ENCODE measurements at places on chromosomes 3 and 15. TPM values are rescaled to one million over a fixed set of nuclear protein-coding genes. Genes with fewer than 3 reads are reported as not detected.
A peak's percentile ranks its signal among the peaks of the same experiment; 100 is the strongest.

- DNase-seq = no peak
- no peak overlapping the region for H3K27ac ChIP-seq
- H3K4me1 ChIP-seq = no peaks in the 10 kb centered on the region
Observed at GRCh38 chr3:148546959-148547358, 150.7 kb upstream of the AGTR1 start.

- H3K36me3 ChIP-seq = no peaks in the 10 kb centered on the region
- H3K27me3 ChIP-seq = no peaks in the 10 kb centered on the region
- no peak overlapping the region for H3K27ac ChIP-seq
- H3K4me3 ChIP-seq = no peak overlapping the region
Observed at GRCh38 chr3:88248658-88249057, 98.9 kb downstream of the C3orf38 start.

- H3K4me3 ChIP-seq = no peak overlapping the region
- DNase-seq = no peak
- no peak overlapping the region for H3K27ac ChIP-seq
- H3K4me1 ChIP-seq = no peaks in the 10 kb centered on the region
Observed at GRCh38 chr3:9311228-9311627, 51.6 kb upstream of the THUMPD3 start.

GRCh38 chr3:40923143-40923542, 276.2 kb upstream of the CTNNB1 start:
- H3K4me3 ChIP-seq = no peak overlapping the region
- no peaks in the 10 kb centered on the region for H3K36me3 ChIP-seq
- no peaks in the 10 kb centered on the region for H3K4me1 ChIP-seq
- H3K27ac ChIP-seq = no peak overlapping the region

The MOBP gene
- not detected for total RNA-seq

DNA sequence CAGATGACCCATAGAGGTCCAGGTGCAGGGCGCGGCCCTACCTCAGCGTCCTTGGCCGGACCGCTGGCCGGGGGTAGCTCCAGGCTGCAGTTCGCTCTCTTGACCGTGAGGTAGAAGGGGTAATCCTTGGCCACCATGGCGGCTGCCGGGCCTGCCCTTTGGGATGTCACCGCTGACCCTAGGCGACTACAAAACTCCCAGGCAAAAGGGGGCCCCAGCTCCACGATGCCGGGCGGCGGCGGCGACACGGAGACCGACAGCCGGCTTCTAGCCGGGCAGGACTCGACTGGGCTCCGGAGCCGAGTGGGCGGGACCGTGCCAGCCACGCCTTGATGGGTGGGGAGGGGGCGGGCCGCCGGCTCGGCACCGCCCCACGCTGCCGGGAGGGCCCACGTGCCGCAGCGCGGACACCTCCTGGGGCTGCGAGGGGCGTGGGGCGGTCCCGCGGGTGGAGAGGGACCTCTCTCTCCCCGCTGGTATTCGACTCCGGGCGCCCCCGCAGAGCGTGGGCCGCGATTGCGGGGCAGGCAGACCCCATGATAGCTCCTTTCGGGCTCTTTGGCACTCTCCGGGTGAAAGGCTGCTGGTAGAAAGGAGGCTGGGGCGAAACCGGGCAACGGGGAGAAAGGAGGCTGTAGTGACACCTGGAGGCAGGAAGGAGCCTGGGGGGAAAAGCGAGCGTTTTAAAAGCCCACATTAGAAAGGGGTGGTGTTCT, at the start of gene ARHGEF3:
ARHGEF3 (minus strand) TSS at position 288 of the 716 bp plus-strand sequence; CDS start at position 137, 151 bp downstream.
- peak; percentile 89 for DNase-seq
- no peaks in the 10 kb centered on the region for H3K27me3 ChIP-seq
- H3K4me3 ChIP-seq = peak within 1 kb of the TSS; percentile 83
- H3K4me1 ChIP-seq = peaks cover 28% of the 10 kb centered on the region
- peak within 1 kb of the TSS; percentile 84 for H3K27ac ChIP-seq
- peaks cover 34% of the 10 kb centered on the region for H3K36me3 ChIP-seq

GRCh38 chr15:96274698-96275097, 55.8 kb upstream of the NR2F2 start:
- no peaks in the 10 kb centered on the region for H3K36me3 ChIP-seq
- no peak for DNase-seq
- no peaks in the 10 kb centered on the region for H3K4me1 ChIP-seq

The STRA6 gene
- total RNA-seq = not detected

The LMAN1L gene
- 0.47 TPM for total RNA-seq

DNA sequence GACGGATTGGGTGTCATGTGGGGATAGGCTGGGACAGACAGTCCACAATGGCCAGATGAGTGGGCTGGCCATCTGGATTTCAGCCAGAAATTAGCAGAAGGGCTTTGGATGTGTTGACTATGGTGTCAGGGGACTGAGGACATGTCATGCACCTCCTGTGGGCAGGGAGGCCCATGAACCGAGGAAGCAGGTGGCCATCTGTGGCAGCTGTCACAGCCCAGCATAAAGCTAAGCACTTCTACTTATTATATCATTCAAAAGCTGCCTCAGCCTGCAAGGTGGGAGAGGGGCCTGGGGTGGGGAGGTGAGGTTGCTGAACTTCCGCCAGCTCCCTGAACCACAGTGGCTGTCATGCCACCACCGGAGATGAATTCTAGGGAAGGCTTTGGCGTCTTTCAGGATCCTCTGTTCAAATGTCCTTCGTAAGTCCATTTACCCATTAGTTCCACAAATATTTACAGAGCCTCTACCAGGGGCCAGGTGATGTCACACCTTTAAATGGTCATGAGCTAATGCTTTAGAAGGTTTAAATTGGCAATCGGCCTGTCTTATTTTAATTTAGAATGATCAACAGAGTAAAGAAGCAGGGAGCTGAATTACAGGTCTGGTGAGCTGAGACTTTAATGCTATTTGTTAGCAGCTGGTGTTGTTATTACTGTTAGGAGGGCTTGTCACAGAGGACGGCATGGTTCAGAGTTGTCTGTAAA, 23.6 kb upstream of the CAV3 start:
- H3K27me3 ChIP-seq = no peaks in the 10 kb centered on the region
- no peak for DNase-seq
- no peaks in the 10 kb centered on the region for H3K36me3 ChIP-seq
- H3K27ac ChIP-seq = no peak overlapping the region
- no peaks in the 10 kb centered on the region for H3K4me1 ChIP-seq
- no peak overlapping the region for H3K4me3 ChIP-seq

DNA sequence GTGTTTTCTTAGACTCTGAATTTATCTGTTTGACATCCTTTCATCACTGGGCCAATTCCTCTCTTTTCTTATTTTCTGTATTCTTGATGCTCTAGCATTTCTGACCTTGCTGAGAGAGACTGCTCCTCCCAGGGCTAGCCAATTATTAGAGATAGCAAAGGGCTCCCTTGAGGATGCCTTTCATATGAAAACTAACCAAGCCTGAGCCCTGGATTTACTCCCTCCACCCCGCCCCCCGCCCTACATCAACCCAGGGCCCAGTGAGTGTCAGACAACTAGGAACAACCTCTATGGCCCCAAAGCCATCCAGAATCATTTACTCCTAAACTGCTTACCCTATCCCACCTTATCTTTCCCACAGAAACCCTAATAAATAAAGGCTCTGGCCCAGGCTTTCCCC, 69.7 kb upstream of the LARS2 start:
- H3K27ac ChIP-seq = no peak overlapping the region
- H3K36me3 ChIP-seq = no peaks in the 10 kb centered on the region
- peaks cover 4% of the 10 kb centered on the region for H3K4me1 ChIP-seq
- no peak for DNase-seq

- DNase-seq = no peak
- H3K27me3 ChIP-seq = peaks cover 25% of the 10 kb centered on the region
- H3K4me1 ChIP-seq = peaks cover 15% of the 10 kb centered on the region
- no peak overlapping the region for H3K27ac ChIP-seq
- no peaks in the 10 kb centered on the region for H3K36me3 ChIP-seq
- no peak overlapping the region for H3K4me3 ChIP-seq
Observed at GRCh38 chr3:14902719-14903118, 44.7 kb upstream of the NR2C2 start.

The VPS13C gene
- 64.7 TPM for total RNA-seq

DNA sequence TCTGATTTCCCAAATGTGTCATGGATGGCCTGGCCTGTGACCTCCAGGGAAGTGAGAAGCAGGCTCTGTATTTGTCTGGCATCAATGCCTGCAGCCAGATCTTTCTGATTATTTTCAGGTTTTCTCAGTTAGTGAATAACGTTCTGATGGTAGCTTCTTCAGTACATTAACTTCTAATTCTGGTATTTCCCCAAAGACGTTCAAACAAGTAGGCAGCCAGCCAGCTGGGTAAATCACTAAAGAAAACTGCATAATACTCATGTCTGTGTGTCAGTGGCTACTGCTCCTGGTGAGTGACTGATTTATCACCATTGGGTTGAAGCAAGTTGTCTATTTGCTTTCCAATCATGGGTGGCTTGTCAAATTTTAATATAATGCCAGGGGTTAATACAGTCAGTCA, 162.6 kb upstream of the PFN2 start:
- H3K4me1 ChIP-seq = no peaks in the 10 kb centered on the region
- no peak overlapping the region for H3K27ac ChIP-seq
- H3K4me3 ChIP-seq = no peak overlapping the region
- DNase-seq = no peak

The SST gene
- not detected for total RNA-seq

DNA sequence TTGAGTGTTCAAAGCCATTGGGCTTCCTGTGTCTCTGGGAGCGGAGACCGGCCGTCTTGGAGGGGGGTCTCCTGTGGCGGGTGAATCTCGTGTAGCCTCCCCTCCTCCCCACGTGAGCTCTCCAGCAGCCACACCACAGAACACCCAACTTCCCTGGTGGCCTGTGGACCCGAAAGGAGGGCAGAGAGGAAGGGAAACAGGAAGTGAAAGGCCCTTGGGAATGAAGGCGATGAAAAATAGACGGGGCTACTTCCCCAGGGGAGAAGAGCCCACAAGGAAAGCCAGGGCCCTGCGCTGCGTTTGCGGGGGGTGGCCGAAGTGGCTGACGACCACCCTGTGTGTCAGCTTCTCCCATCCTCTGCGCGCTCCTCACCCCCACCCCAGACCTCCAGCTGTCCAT, 5.4 kb downstream of the ANKRD63 start:
- peaks cover 21% of the 10 kb centered on the region for H3K4me1 ChIP-seq
- no peak for DNase-seq
- H3K36me3 ChIP-seq = no peaks in the 10 kb centered on the region
- H3K27ac ChIP-seq = no peak overlapping the region
- H3K27me3 ChIP-seq = peaks cover 37% of the 10 kb centered on the region
- H3K4me3 ChIP-seq = no peak overlapping the region

The BRPF1 gene
- 54.7 TPM for total RNA-seq

GRCh38 chr3:180854887-180855286, 57.6 kb upstream of the FXR1 start:
- no peak overlapping the region for H3K27ac ChIP-seq
- DNase-seq = no peak
- H3K36me3 ChIP-seq = no peaks in the 10 kb centered on the region
- H3K4me1 ChIP-seq = no peaks in the 10 kb centered on the region

All from activated CD8-positive, alpha-beta T cell treated with anti-CD3 and anti-CD28 coated beads, Interleukin-2, amount 10 ng/mL, durations not matched to agents 7 days and 5 days (primary cell).